ENCODE measurements at places on chromosomes 4 and X.

DNA sequence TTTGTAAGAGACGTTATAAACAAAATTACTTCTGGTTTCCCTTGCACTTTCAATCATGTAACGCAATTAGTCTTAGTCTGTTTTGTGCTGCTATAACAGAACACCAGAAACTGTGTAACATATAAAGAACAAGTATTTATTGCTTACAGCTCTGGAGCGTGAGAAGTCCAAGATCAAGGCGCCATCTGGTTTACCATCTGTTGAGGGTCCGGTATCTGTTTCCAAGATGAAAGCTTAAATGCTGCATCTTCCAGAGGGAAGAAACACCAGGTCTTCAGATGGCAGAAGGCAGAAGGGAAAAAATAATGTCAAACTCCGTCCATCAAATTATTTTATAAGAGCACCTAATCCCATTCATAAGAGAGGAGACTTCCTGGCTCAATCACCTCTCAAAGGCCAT, 474.1 kb downstream of the PDGFC start:
- DNase-seq = no peak

- DNase-seq = no peak
These were observed 1.9 kb downstream of the TRO start for GRCh38 chrX:54922547-54922946.

GRCh38 chr4:144782345-144782744, 136.4 kb downstream of the HHIP start:
- no peak for DNase-seq

- DNase-seq = no peak
These were observed 276.0 kb downstream of the FBXW7 start for GRCh38 chr4:152259866-152260265.

DNA sequence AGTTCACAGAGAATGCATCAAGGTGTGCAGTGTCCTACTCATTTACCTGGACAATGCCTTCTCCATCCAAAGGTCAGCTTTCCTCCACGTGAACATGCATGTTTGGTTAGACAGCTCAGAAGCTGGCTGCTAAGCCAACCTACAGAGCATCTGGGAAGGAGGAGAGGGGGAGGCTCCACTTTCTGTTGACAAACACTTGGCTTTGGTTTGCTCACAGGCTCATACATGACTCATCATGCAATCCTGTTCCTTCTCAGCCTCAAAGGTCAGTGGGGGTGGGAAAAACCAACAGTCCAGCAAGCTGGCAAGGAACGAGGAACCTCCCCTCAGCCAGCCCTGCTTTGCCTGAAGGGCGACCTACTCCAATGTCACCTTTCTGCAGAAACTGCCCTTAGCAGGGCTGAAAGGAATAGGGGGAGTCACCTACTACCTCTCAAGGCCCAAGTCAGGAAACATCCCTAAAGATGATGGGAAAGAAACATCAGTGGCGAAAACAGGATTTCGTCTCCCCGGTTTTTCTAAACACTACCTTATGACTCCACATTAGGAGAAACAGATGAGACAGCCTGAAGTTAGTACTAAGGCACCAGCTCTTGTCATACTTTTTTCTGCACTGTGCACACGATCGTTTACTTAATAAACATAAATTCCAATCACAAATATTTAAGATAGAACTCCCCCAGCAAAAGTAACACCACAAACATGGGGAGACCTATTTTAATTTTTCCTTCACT, 37.9 kb downstream of the RELL1 start:
- no peak for DNase-seq

DNA sequence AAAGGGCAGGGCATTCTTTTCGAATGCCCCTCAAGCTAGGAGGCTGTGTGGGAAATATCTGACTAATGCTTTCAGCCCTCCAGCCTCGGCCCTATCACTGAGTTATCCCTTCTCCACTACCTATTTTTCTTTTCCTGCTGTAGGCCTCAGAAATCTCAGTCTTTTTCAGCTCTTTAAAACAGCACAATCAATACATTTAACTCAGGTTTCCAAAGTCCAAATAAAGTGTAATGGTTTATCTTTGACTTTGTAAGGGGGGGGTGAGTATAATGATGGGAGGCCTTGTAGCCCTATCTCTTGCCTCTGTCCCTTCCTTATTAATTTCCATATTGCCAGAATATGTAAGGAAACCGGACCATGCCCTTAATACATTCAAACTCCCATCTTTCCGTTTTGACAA, 1.6 kb upstream of the WNK3 start:
- DNase-seq = no peak

GRCh38 chr4:39285111-39285795, 80.9 kb downstream of the RFC1 start:
- no peak for DNase-seq

Measured in NCI-H187 (cell line).